Left renal cortex interstitium (tissue), 4 donors: ENCODE measurements at places on chromosomes 5 and 9.

DNA sequence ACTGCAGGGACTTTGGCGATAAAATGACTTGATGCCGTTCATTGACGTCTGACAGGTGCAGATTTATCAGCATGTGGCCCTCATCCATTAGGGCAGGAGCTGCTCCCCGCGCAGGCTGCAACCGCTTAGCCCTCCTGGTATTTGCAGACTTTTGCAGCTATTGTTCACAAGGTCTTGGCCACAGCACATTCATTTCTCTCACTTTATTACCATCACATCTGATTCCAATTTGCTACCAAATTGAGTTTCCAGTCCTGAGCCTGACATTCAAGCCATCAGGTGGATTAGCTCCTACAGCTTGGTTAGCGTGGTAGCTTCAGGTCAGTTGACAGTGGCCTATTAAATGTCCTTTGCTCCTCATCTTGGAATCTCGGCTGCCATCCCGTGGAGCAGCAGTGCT is 299.2 kb downstream of the CD180 start:
- no peak for DNase-seq

GRCh38 chr5:9596171-9596780 is 33.9 kb downstream of the TAS2R1 start:
- no peak for DNase-seq

- DNase-seq, result no peak
Measured at GRCh38 chr9:72365525-72366256, 683 bp upstream of the ZFAND5 start.

- no peak for DNase-seq
Measured at GRCh38 chr5:50301756-50302155, 139.3 kb downstream of the EMB start.

DNA sequence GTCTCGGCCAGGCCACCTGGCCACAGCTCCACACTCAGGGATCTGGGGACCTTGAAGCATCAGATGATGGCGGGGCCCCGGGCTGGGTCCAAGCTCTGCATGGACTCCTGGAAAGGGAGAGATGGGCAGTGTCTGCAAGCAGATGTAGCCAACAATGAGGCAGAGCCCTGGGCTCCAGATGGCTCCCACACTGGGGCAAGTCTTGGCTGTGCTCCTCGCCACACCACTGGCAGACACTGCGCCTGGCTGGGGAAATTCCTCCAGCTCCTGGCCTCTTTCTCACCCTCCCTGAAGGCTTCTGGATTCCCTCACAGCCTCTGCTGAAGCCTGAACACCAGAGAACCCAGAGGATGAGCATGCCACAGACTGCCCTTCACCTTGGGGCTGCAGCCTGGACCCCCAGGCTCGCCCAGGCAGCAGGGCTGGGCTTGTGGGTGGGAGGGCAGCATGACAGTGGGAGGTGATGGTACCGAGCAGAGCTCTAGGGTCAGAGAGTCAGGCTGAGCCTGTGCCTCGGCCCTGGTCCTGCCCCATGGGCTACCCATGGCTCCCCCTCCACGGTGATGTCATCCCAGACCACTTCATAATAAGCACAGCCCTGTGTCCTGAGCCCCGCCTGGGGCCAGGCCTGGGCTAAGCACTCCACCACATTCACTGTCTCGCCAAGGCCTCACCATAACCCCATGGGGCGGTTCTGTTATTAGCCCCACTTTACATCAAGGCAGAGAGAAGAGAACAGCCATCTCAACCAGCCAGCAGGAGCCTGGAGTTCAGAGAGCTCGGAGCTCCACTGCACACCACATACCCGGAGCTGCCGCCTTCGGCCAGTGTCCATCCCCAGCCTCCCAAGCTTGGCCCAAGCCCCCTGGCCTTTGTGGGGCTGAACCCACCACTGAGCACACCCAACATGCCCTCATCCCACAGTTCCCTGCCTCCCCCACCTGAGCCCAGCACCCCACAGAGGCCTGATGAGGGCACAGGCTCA is 62.2 kb upstream of the ADAMTS2 start:
- DNase-seq, result no peak

DNA sequence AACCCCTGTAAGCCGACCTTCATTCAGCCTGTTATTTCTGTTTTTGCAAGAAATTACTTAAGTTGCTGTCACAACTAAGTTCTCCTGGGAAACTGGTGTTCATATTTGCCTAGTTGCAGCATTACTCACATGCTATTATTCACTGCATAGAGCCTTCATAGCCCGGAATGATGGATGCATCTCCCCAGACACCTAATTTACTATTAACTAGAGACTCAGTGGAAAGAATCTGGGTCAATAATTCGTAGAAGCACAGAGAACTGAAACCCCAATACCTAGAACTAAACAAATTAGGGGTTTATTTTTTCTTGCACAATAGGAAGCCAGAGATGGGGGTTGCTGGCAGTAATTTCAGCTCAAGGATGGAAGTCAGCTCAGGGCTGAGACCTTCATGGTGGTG is 45.7 kb upstream of the FAM170A start:
- no peak for DNase-seq

DNA sequence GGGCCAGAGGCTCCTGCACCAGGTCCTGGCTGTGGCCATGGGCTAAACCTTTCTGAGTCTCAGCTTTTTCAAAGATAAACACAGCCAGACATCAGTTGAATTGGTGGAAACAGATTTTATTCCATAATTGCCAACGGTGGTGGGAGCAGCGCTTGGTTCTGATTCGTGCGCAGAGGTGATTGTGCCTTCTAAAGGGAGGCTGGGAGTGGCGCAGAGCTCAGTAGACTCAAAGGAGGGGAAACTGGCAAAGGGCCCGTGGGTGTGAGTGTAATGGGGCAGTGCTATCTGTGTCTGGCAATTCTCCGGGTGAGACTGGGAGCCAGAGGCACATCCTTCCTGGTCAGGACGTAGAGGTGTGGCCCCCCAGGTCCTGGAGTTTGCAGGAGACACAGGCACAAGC is 169.4 kb upstream of the PPP1R26 start:
- DNase-seq, result no peak
